ENCODE measurements at places on chromosomes 13 and 19.

- no peak for DNase-seq
Measured at GRCh38 chr13:32176696-32177095, 138.5 kb downstream of the ZAR1L start.

DNA sequence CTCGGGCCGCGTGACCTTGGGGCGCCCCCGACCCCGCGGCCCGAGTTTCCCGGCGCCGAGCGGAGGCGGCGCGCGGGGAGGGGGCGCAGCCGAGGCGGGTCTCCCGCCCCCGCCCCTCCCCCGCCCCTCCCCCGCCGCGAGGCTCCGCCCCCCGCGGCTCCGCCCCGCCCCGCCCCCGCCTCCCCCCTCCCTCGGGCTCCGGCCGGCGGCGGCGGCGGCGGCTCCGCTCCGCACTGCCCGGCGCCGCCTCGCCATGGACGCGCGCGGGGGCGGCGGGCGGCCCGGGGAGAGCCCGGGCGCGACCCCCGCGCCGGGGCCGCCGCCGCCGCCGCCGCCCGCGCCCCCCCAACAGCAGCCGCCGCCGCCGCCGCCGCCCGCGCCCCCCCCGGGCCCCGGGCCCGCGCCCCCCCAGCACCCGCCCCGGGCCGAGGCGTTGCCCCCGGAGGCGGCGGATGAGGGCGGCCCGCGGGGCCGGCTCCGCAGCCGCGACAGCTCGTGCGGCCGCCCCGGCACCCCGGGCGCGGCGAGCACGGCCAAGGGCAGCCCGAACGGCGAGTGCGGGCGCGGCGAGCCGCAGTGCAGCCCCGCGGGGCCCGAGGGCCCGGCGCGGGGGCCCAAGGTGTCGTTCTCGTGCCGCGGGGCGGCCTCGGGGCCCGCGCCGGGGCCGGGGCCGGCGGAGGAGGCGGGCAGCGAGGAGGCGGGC is at the start of gene HCN2:
Gene HCN2, plus strand, starts transcription at position 189 of the 703 bp plus-strand sequence. Its CDS starts 65 bp downstream, at position 254.
- DNase-seq: peak; percentile 80

GRCh38 chr19:1746401-1747284 is 6.7 kb upstream of the ONECUT3 start:
- no peak for DNase-seq

DNA sequence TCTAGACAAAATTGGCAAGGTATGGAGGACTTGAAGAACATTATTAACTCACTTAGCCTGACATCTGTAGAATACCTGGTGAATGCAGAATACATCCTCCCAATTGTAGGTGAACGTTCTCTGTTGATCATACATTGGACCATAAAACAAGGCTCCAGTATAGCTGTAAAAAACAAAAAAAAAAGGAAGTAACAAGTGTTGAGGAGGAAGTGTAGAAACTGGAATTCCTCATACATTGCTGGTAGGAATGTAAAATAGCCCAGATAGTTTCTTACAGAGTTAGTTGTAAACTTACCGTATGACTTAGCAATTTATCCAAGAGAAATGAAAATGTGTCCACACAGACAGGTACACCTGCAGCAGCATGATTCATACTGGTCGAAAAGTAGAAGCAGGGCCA is 44.8 kb downstream of the TSSK6 start:
- DNase-seq: no peak

All from frontal cortex (tissue), 4 donors.